ENCODE measurements at places on chromosomes 4 and X.

GRCh38 chr4:177005674-177006230 is 213.0 kb upstream of the VEGFC start:
- no peaks in the 10 kb centered on the region for H3K27me3 ChIP-seq
- H3K36me3 ChIP-seq, result no peaks in the 10 kb centered on the region
- DNase-seq, result no peak
- no peak overlapping the region for H3K4me3 ChIP-seq
- H3K4me1 ChIP-seq, result no peaks in the 10 kb centered on the region
- H3K27ac ChIP-seq, result no peak overlapping the region

DNA sequence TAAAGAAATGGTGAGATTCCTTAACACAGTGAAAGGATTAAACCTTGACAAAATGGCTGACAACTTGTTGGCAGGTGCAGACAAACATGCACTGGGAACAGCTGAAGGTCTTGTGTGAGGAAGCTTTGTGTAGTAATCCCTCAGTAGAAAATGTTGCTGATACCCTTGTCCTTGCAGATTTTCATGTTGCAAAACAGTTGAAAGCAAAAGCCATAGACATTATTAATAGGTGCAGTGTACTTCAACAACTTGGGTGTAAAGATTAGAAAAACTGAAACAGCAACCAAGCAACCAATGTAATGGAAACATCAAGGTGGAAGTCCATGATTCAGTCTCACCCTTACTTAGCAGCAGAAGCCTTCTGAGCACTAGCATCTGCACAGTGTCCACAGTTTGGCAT is 29.8 kb downstream of the UGT2B7 start:
- no peaks in the 10 kb centered on the region for H3K4me1 ChIP-seq
- DNase-seq, result no peak
- H3K4me3 ChIP-seq, result no peak overlapping the region
- H3K27ac ChIP-seq, result no peak overlapping the region
- no peaks in the 10 kb centered on the region for H3K36me3 ChIP-seq

DNA sequence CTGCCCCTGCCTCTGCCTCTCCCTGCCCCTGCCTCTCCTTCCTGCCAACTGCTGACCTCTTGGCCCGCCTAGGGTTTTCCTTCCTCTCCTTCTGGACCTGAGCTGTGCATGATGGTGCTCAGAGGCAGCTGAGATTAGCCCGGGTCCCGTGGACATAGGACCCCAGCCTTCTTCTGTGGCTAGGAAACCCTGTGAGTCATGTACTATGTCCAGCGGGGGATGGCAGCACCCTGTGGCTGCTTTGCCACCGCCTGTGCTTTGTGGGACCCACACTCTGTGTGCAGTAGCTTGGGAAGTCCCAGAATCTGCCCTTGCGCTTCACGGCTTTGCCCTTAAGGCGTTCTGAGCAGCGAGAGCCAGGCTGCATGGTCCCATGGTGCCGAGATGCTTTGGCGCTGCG is 105.5 kb upstream of the PSAPL1 start:
- H3K27me3 ChIP-seq, result no peaks in the 10 kb centered on the region
- H3K36me3 ChIP-seq, result no peaks in the 10 kb centered on the region
- no peaks in the 10 kb centered on the region for H3K4me1 ChIP-seq
- H3K27ac ChIP-seq, result peak overlapping the region; percentile 47
- no peak overlapping the region for H3K4me3 ChIP-seq

GRCh38 chr4:59597536-59598329 is 1602.4 kb upstream of the ADGRL3 start:
- H3K27me3 ChIP-seq, result no peaks in the 10 kb centered on the region
- H3K4me1 ChIP-seq, result no peaks in the 10 kb centered on the region
- no peak overlapping the region for H3K27ac ChIP-seq
- H3K4me3 ChIP-seq, result no peak overlapping the region
- no peaks in the 10 kb centered on the region for H3K36me3 ChIP-seq

DNA sequence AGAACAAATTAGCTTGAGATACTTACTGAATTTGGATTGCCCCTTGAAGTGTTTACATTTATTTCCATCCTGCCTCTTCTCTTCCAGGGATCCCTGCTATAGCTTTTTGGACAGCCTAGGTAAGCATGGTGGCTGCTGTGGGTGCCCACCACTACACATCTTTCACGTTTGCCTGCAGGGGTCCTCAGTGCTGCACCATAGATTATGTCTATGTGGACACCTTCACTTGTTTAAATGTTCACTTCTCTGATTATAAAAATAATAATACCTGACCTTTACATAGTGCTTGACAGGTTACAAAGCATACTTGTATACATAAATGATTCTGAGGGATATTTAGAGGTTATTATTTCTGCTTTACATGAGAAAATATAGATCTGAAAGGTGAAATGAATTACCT is 67.9 kb upstream of the SLC4A4 start:
- DNase-seq, result no peak
- no peak overlapping the region for H3K27ac ChIP-seq
- H3K36me3 ChIP-seq, result no peaks in the 10 kb centered on the region
- no peaks in the 10 kb centered on the region for H3K4me1 ChIP-seq

Measured in CD4-positive, CD25-positive, alpha-beta regulatory T cell (primary cell).